Right renal cortex interstitium (tissue), 3 donors: ENCODE measurements at places on chromosomes 7 and 10. TPM values are rescaled to one million over a fixed set of nuclear protein-coding genes. Genes with fewer than 3 reads are reported as not detected.

The NUTM2B gene
- polyA plus RNA-seq = 1.4 TPM

The IGFBP3 gene
- 102 TPM for polyA plus RNA-seq

The CALML3 gene
- not detected for polyA plus RNA-seq

The NPTX2 gene
- polyA plus RNA-seq = 3.0 TPM

The DPYSL4 gene
- polyA plus RNA-seq = 14.2 TPM

The AGMO gene
- polyA plus RNA-seq = 0.98 TPM

The PNLIPRP3 gene
- polyA plus RNA-seq = not detected

The FAM25C gene
- polyA plus RNA-seq = not detected

The WNT8B gene
- polyA plus RNA-seq = 0.91 TPM

The CLRN3 gene
- polyA plus RNA-seq = 21.4 TPM

The FAM237B gene
- 0.33 TPM for polyA plus RNA-seq

The GSTO2 gene
- polyA plus RNA-seq = 30.4 TPM

The TLX1 gene
- polyA plus RNA-seq = 0.07 TPM

The PSD gene
- polyA plus RNA-seq = 7.8 TPM

The SHOC2 gene
- polyA plus RNA-seq = 39.6 TPM

The PRKCQ gene
- polyA plus RNA-seq = 16.5 TPM

The OR2A42 gene
- 1.5 TPM for polyA plus RNA-seq

The ACSM6 gene
- polyA plus RNA-seq = 0.20 TPM
